KBM-7 (cell line): ENCODE measurements at places on chromosomes 5 and 9.
A peak's percentile ranks its signal among the peaks of the same experiment; 100 is the strongest.

DNA sequence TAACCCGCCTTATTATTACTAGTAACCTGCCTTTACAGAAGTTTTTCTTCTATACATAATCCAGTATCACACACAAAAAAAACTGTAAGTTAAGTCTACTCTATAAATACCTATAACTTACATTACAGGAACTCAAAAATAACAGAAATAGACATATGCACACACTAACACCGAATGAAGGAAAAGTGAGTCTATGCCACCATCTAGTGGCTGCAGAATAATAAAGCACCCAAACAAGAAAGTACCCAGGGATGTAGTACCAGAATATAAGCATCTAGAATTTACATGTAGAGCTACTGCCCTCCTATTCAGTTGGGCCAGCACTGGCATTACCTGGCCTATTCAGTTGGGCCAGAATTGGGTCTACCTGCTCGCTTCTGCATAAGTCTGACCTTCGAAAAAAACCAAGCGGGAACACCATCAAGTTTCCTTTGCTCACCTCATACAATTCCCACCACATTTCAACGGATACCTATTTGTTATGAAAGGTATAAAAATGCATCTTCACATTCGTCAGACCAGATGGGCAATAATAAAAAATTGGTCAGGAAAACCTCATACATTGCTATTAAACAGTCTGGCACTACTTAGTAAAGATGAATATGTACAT, 4.0 kb upstream of the NIPSNAP3A start:
- DNase-seq = peak; percentile 71

DNA sequence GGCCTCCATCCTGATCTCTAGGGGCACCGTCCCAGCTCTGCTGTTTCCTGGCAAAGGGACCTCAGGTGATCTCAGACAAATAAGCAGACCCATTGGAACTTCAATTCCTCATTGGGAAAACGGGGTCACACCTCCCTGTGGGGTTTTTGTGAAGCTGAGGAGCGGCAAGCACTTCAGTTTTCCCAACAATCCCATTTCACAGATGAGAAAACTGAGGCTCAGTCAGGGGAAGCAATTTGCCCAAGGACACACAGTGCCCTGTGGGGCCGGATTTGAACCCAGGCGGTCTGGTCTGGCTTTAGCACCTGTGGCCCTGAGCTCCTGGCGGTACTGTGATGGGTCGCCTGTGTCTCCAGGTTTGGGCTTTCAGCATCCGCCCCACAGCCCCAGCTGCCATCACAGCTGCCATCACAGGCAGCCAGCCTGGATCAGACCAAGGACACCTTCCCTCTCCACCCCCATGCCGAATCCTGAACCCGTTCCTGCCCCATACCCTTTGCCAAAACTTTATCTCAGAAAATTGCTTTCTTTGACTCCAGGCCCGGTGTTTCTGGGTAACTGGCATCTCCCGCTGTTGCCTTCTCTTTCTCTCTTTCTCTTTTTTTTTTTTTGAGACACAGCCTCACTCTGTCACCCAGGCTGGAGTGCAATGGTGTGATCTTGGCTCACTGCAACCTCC, 26.4 kb downstream of the NCS1 start:
- DNase-seq = no peak

GRCh38 chr5:170513856-170514525, 10.2 kb downstream of the KCNIP1 start:
- DNase-seq = no peak

DNA sequence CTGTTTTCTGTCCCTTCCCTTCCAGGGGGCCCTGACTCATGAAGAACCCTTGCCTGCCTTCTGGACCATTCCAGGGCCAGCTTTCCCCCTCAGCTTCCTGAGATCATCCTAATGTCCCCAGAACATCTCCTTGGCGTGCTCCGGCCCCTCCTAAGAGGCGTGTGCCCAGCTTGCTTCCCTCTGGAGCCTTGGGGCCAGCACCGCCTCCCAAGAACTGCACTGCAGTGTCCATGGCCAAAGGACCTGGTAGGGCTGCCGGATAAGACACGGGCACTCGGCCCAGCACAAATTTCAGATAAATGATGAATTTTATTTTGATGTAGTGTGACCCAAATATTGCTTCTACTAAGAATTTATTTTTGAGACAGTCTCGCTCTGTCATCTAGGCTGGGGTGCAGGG, 20.7 kb upstream of the SLC12A7 start:
- no peak for DNase-seq

DNA sequence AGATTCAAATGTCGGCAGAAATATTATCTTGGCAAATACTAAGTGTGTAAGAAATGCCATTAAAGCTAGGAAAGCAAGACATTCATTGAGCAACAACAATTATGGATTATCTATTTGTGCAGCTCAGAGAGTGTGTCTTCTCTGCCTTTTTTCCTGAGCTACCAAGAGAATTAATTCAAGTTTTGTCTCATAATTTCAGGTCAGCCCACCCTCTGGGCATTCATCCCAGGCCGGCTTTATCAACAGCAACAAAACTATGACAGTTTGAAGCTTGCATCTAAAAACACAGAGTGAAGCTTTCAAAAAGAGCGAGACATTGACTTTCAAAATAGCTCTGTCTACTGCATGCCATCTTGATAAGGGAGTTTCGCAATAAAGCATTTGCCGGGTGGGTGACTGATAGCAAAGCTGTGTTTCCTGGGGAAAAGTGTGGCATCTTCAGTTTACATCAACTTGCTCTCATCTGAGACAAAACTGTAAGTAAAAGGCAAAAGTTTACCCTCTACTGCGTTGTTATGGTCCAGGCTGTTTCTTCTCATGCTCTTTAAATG, 182.4 kb downstream of the IRX1 start:
- DNase-seq = no peak

- DNase-seq = no peak
Observed at GRCh38 chr9:132894346-132894745, 15.6 kb downstream of the SPACA9 start.
